ENCODE measurements at places on chromosomes 2 and 18. TPM values are rescaled to one million over a fixed set of nuclear protein-coding genes. Genes with fewer than 3 reads are reported as not detected.

GRCh38 chr2:236444187-236444586, 125.4 kb upstream of the ACKR3 start:
- no peak for DNase-seq

DNA sequence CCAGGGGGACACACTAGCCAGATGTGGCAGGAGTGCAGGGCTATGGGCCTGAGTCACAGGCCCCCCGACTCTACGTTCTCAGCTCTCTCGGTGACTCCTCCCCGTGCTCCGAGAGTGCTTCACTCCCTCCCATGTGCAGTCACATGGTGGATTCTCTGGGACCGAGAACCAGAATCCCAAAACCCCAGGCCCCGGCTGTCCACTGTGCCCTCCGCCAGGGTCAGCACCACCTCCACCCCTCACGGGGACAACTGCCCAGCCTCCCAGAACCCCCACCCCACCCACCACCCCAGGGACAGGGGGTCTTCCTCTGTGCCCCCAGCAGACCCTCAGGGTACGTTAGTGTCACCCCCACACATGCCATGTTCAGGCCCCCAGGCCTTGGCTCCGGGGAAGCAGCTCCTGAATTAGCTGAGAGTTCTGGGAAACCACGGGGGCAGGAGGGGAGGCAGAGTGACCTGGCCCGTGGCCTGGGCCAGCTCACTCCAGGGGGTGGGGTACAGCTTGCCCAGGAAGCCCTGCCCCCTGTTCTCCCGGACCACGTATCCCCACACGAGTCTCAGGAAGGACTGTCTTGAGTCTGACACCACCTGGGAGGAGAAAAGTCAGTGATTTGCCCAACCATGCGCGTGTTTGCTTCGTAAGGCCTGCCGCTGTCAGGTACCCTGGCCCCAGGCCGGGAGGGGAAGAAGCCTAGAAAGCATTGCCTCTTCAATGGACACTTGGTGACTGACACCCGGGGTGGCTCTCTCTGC, 4.4 kb downstream of the RAMP1 start:
- no peak for DNase-seq

- DNase-seq, result peak; percentile 71
Observed at GRCh38 chr2:205682239-205682970, at the start of gene NRP2. Gene NRP2 (plus strand): TSS chr2:205682501. CDS start chr2:205683291, 790 bp downstream.

The SP3 gene
- 106 TPM for total RNA-seq

- peak; percentile 53 for DNase-seq
Observed at GRCh38 chr2:97712693-97713295, 582 bp upstream of the ZAP70 start.

GRCh38 chr2:101330253-101330933, 21.9 kb upstream of the RNF149 start:
- DNase-seq, result peak; percentile 51

DNA sequence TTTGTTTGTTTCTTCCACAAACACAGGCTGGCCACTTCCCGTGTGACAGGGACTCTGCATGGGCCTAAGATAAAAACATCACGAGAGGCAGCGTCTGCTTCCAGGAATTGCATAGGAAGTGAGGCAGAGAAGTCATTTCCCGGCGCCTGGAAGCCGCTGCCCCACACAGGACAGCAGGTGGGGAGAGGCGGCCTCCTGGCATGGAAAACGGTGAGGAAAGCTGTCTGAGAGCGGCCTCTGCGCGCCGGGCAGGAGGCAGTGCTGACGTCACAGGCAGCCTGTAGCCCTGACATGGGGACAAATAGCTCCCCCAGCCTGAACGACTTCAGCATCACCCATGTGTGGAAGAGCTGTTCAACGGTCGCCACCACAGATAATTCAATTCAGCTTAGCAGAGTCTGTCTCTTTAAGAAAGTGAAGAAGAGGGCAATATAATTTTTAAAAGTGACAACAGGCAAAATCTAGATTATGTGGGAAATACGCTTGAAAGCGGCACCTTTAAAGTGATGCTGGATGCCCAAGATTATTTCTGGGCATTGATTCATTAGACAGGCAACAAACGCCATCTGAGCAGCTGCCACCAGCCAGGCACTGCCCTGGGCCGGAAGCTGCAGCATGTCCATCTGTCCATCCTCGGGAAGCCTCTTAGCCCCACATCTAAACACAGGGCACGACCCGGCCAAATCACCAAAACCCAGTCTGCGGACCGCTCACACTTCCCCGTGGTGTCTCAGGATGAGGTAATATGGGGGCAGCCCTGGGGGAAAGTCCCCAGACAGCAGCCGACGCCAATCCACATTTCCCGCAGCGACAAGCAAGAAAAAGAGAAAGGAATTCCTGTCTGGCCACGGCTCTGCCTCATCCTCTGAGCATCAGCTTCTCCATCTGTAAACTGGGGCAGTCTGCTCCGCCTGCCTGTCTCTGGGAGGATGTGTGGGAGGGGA, 138.9 kb downstream of the PXDN start:
- no peak for DNase-seq

DNA sequence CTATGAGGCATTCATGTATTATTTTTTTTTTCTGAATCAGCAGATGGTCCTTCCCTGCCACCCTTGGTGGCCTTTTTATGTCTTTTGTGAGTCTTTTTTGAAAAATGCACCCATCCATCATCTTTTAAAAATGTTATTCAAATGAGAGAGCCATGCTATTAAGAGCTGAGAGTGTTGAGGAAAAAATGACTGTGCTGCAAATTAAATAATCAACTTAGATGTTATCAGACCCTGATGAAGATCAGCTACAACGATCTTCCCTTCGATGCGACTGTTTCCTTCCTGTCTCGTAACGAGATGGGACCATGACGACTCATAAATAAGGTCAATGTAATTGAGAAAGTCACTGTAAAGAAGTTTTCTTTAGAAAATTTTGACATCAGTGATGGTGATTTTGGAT, 44.4 kb downstream of the TRIB2 start:
- no peak for DNase-seq

DNA sequence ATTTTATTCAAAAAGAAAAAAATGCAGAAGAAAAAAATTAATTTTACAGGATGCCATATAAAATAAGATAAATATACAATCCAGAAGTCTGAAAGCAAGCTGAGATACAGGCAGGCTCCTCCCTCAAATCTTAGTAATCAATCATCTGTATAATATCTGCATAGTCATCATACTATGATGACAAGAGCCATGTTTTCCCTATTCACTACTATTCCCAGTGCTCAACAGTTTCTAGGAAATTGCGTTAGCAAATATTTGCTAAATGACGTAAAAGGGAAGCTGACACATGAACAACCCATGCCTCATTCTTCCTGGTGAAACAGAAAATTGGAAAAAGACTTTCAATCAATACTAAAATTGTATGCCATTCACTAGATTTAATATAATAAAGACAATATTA, 793.2 kb downstream of the SUCLG1 start:
- no peak for DNase-seq
